Activated CD8-positive, alpha-beta memory T cell treated with anti-CD3 and anti-CD28 coated beads for 1 hour (primary cell): ENCODE measurements at places on chromosomes 3 and 15.

DNA sequence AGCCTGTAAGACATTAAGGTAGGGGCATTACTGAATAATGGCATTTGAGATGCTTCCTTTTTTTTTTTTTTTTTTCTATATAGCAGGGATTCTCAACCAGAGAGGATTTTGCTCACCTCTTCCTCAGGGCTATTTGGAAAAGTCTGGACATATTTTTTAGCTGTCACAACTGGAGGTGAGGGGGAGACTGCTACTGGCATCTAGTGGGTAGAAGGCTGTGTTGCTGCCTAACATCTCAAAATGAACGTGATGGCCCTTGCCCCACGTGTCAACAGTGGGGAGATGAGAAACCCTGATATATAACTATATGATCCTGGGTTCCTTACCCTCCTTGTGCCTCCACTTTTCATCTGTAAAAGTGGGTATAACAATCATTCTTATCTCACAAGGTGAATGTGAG, 71.9 kb downstream of the CADPS start:
- no peak for DNase-seq

DNA sequence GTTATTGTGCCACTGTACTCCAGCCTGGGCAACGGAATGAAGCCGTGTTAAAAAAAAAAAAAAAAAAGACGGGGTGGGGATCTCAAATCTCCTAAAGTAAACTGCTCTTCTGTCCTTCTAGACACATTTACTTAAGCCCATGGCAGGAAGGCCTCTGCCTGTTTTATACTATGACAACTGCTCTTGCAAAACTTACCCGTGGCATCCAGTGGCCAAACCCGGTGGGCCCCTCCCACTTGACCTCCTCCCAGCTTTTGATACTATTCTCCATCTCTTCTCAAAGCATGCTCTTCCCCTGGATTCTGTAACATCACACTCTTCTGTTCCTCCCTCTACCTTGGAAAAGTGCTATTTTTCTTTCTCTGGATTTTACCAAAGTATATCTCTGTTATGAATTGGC, 112.2 kb downstream of the RFTN1 start:
- DNase-seq = no peak

- DNase-seq = no peak
Measured at GRCh38 chr3:120418866-120419490, 31.8 kb downstream of the FSTL1 start.

DNA sequence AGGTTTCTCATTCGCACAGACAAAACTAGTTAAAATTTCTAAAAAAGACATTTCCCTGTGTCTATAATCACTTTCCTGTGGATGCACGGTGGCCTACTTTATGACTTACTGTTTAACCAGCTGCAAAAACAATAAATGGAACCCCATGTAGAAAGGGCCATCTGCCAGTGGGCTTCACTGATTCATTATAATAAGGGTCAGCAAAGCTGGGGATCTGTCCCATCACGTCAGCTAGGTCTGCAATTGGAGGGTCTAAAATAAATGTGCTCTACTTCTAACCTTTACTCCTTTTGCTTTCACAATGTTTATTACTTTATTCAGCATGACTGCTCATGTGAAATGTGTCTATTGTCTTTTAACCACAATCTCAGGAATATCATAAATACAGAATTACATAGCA, 43.1 kb upstream of the NMD3 start:
- DNase-seq = no peak

GRCh38 chr3:185992831-185993374, 55.1 kb upstream of the TRA2B start:
- no peak for DNase-seq

- DNase-seq = no peak
Measured at GRCh38 chr15:80597076-80597475, 98.0 kb upstream of the ABHD17C start.

DNA sequence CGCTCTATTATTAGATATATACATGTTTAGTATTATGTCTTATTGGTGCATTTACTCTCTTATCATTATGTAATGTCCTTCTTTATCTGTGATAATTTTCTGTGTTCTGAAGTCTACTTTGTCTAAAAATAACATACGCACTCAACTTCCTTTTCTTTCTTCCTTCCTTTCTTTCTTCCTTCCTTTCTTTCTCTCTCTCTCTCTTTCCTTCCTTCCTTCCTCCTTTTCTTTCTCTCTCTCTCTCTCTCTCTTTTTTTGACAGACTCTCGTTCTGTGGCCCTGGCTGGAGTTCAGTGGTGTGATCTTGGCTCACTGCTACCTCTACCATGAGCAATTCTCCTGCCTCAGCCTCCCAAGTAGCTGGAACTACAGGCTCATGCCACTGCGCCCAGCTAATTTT, 15.2 kb downstream of the ADIPOQ start:
- DNase-seq = no peak

DNA sequence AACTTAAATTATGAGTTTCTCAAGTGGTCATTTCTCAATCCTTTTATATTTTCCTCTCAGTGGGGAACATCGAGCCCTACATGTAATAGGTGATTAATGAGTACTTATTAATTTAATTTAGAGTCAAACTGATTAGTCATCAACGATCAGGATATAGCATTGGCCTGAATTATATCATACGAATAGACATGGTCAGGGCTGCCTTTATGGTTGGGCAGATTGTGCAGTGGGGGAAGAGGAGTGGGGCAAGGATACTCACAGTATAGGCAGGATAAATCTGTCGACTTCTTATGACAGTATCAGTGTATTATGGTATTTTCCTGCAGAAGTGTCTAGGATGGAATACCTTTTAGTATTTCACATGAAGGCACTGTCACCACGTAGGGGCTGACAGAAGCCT, 27.0 kb downstream of the C2CD4A start:
- no peak for DNase-seq

DNA sequence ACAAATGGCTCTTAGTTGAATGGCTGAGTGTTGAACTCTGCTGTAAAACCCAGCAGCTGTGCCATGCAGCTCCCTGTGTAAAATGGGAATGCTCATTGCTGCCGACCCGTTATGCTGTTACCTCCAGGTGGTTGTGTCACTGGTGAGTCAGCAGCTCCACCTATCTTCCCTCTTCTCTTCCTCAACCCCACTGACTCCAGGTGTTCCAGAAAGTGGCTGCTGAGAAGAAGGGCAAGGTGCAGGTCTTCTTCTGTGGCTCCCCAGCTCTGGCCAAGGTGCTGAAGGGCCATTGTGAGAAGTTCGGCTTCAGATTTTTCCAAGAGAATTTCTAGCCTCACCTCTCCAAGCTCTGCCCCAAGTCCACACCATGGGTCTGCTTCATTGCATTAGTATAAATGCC, 41.9 kb downstream of the NOX5 start:
- no peak for DNase-seq

DNA sequence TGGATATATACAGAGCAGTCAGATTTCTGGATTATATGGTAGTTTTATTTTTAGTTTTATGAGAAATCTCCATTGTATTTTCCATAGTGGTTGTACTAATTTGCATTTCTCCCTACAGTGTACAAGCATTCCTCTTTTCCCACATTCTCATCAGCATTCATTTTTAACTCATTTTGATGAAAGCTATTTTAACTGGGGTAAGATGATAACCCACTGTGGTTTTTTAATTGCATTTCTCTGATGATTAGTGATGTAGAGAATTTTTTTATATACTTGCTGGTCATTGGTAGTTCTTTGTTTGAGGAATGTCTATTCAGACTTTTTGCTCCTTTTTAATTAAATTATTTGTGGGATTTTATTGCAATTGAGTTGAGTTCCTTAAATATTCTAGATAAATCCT, 903.6 kb downstream of the DIPK2A start:
- no peak for DNase-seq

DNA sequence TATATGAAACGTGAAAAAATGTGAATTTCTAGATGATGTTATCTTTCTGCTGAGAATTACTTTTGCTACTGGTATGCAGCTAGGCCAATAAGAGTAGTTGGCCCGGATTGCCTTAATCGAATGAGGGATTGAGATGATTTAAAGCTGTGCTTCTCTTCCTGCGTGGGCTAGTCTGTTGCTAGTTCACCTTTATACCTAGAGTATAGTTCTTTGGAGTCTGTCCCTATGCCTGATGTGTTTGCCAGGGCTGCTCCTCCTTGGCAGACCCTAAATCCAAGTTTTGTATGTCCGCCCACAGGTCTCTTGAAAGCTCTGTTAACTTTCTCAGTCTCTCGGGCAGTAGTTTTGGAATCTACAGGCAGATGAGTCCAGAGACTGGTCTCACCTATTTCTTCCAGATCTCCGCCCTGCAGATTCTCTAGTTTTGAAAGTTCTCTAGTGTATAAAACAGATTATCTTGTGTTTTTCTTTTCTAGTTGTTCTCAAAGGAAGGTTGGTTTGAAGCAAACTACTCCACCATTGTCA, 64.9 kb downstream of the MEF2A start:
- no peak for DNase-seq
